ENCODE measurements at places on chromosomes 2 and 18.

DNA sequence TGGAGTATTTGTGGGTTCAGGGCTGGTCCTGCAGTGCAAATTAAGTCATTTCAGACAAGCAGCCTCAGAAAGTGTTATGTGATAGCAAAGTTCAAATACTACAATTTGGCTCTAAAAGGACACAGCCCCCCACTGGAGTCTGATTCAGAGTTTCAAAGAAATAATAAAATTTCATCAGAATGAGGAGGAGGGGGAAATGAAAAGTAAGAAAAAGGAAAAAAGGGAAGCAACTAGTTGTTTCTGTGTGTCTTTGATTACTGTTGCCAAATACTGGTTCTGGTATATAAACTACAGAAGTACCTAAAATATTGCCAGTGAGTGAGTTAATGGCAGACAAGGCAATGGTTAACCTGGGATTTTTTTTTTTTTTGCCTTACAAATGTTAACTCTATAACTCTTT lies 773.9 kb downstream of the BCL11A start:
- no peak for DNase-seq

DNA sequence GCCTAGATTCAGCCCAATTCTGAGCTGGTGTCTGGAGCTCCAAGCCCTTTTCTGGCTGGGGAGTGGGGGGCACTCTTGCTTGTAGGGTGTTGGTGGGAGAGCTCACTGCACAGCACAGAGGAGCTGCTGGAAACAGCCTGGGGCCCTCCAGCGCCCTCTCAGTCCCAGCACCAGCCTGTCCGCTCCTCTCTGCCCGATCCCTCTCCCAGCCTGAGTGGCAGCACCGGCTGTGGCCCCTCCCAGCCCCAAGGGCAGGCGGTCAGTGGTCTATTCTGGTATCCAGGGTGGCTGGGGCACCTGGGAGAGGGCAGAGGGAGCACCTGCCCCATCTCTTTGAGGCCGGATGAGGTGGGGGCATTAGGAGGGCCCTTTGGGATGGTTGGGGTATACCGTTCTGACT lies 13.2 kb upstream of the DES start:
- DNase-seq: no peak

GRCh38 chr2:120983344-120983743 lies 247.7 kb downstream of the GLI2 start:
- no peak for DNase-seq

DNA sequence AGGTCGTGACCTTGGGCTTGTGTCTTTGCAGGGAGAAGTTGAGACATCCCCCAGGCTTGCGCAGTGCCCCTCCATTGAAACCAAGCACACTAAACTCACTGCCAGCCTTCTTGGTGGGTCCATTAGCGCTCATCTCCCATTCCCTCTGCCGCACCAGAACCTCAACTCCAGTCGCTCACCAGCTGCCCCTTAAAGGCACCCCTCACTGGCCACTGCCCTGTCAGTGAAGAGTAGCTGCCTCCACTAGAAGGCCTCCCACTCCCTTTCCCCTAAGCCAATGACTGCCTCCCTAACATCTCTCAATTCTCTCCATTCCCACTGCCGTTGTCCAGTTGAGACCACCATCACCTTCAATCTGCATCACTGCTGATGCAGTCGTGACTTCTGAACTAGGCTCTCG lies 114.8 kb upstream of the EPC2 start:
- no peak for DNase-seq
